Myometrial cell (primary cell): ENCODE measurements at places on chromosomes 12 and 14. TPM values are rescaled to one million over a fixed set of nuclear protein-coding genes. Genes with fewer than 3 reads are reported as not detected.

The CHMP4A gene
- total RNA-seq, result 28.0 and 40.8 TPM in 2 replicates

The PMEL gene
- 0.58 and 0.71 TPM in 2 replicates for total RNA-seq

The FIGNL2 gene
- not detected in 2 replicates for total RNA-seq

The RNASE2 gene
- total RNA-seq, result not detected in 2 replicates

The ACSM4 gene
- not detected in 2 replicates for total RNA-seq

The KLRK1 gene
- not detected in 2 replicates for total RNA-seq

The SERPINA12 gene
- total RNA-seq, result not detected in 2 replicates

The KRT74 gene
- total RNA-seq, result not detected in 2 replicates

The GDF3 gene
- total RNA-seq, result not detected in 2 replicates

The ACOT4 gene
- total RNA-seq, result 0.53 and 1.2 TPM in 2 replicates

The FOXM1 gene
- 41.5 and 43.2 TPM in 2 replicates for total RNA-seq

The TULP3 gene
- total RNA-seq, result 38.6 and 47.5 TPM in 2 replicates

The KRT86 gene
- total RNA-seq, result not detected in 2 replicates

The OASL gene
- 0.18 and 0.29 TPM in 2 replicates for total RNA-seq

The EVL gene
- 10.5 and 15.6 TPM in 2 replicates for total RNA-seq

The RAB5B gene
- 58.8 and 63.6 TPM in 2 replicates for total RNA-seq

The ADAMTS20 gene
- total RNA-seq, result not detected in 2 replicates

The RPL10L gene
- not detected in 2 replicates for total RNA-seq

The TGM1 gene
- 0.35 and 4.0 TPM in 2 replicates for total RNA-seq

The POU6F1 gene
- total RNA-seq, result 3.0 and 11.0 TPM in 2 replicates

The CLEC9A gene
- not detected in 2 replicates for total RNA-seq

The LTB4R gene
- total RNA-seq, result under 0.01 and 0.71 TPM in 2 replicates

The MFAP5 gene
- 3.2 TPM in 2 replicates for total RNA-seq

The PKP2 gene
- total RNA-seq, result 6.3 and 6.9 TPM in 2 replicates

The RNFT2 gene
- 6.6 TPM in 2 replicates for total RNA-seq

The MAP1LC3B2 gene
- 0.29 and 0.53 TPM in 2 replicates for total RNA-seq

The GPR162 gene
- total RNA-seq, result 1.8 and 3.2 TPM in 2 replicates

The POTEG gene
- total RNA-seq, result not detected in 2 replicates

The NYNRIN gene
- 11.9 and 12.1 TPM in 2 replicates for total RNA-seq

The DIO2 gene
- total RNA-seq, result 45.3 and 70.4 TPM in 2 replicates

The GARIN6 gene
- not detected in 2 replicates for total RNA-seq

The TMEM263 gene
- 97.2 and 129 TPM in 2 replicates for total RNA-seq

The RDH16 gene
- total RNA-seq, result 0.18 TPM in 1 of 2 replicates, not detected in the other

The KRT7 gene
- total RNA-seq, result 0.58 and 1.2 TPM in 2 replicates

The ITPK1 gene
- total RNA-seq, result 21.3 and 27.1 TPM in 2 replicates

The AQP2 gene
- total RNA-seq, result not detected in 2 replicates

The TRIM9 gene
- under 0.01 and 0.58 TPM in 2 replicates for total RNA-seq

The P2RX2 gene
- total RNA-seq, result not detected in 2 replicates

The CLEC1B gene
- total RNA-seq, result not detected in 2 replicates

The TNFAIP2 gene
- 45.6 and 57.4 TPM in 2 replicates for total RNA-seq

The PRPH gene
- total RNA-seq, result not detected in 2 replicates

The ACACB gene
- total RNA-seq, result 0.86 and 6.0 TPM in 2 replicates

The DPY19L2 gene
- 1.4 and 7.6 TPM in 2 replicates for total RNA-seq

The TESPA1 gene
- total RNA-seq, result not detected in 2 replicates

The CRIP1 gene
- 0.53 TPM in 1 of 2 replicates, not detected in the other for total RNA-seq

The CAPS2 gene
- total RNA-seq, result 4.0 and 4.6 TPM in 2 replicates

The MANSC4 gene
- not detected in 2 replicates for total RNA-seq

The MAX gene
- total RNA-seq, result 27.7 and 31.2 TPM in 2 replicates

The INSM2 gene
- not detected in 2 replicates for total RNA-seq

The RBM23 gene
- 44.4 and 75.1 TPM in 2 replicates for total RNA-seq

The GPR84 gene
- total RNA-seq, result not detected in 2 replicates

The DTX3 gene
- 29.4 and 33.7 TPM in 2 replicates for total RNA-seq
